Cardiac muscle cell (in vitro differentiated cells and primary cell): ENCODE measurements at places on chromosomes 7 and 10. TPM values are rescaled to one million over a fixed set of nuclear protein-coding genes. Genes with fewer than 3 reads are reported as not detected.

- no peak for DNase-seq
- H3K36me3 ChIP-seq, result peaks cover 11% of the 10 kb centered on the region
- H3K4me1 ChIP-seq, result peaks cover 36% of the 10 kb centered on the region
- peak overlapping the region; percentile 92 for H3K27ac ChIP-seq
- no peaks in the 10 kb centered on the region for H3K27me3 ChIP-seq
- no peak overlapping the region for H3K4me3 ChIP-seq
These were observed 3.2 kb upstream of the ZNF775 start for GRCh38 chr7:150375662-150376521.

GRCh38 chr7:75945297-75946168, 30.6 kb downstream of the POR start:
- DNase-seq, result peak; percentile 93
- no peak overlapping the region for H3K4me3 ChIP-seq
- H3K27me3 ChIP-seq, result no peaks in the 10 kb centered on the region
- H3K27ac ChIP-seq, result peak overlapping the region; percentile 66
- H3K36me3 ChIP-seq, result no peaks in the 10 kb centered on the region

GRCh38 chr10:119250641-119251314, 43.4 kb downstream of the GRK5 start:
- no peaks in the 10 kb centered on the region for H3K36me3 ChIP-seq
- H3K27ac ChIP-seq, result peak overlapping the region; percentile 68
- DNase-seq, result no peak

- no peaks in the 10 kb centered on the region for H3K36me3 ChIP-seq
- no peak overlapping the region for H3K27ac ChIP-seq
- H3K4me3 ChIP-seq, result no peak overlapping the region
- no peak for DNase-seq
- no peaks in the 10 kb centered on the region for H3K27me3 ChIP-seq
These were observed 58.1 kb upstream of the CTTNBP2 start for GRCh38 chr7:117931314-117931713.

DNA sequence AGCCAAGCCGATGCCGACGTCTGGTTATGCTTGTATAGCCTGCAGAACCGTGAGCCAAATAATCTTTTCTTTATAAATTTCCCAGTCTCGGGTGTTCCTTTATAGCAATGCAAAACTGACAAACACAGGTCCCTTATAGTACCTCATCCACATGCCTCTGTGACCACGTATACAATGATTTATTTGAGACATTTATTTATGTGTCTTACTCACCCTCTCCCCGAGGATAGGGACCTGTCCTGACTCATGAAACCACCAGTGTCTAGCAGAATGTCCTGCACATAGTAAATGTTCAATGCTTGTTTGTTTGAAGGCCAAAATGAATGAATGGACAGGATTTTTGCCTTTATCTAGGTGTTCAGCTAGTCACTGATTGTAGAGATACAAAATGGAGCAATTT, 147.9 kb upstream of the FZD8 start:
- H3K4me3 ChIP-seq, result no peak overlapping the region
- no peaks in the 10 kb centered on the region for H3K36me3 ChIP-seq

- H3K36me3 ChIP-seq, result no peaks in the 10 kb centered on the region
- H3K27me3 ChIP-seq, result no peaks in the 10 kb centered on the region
- H3K4me3 ChIP-seq, result no peak overlapping the region
- H3K4me1 ChIP-seq, result no peaks in the 10 kb centered on the region
These were observed 167.3 kb downstream of the CCDC3 start for GRCh38 chr10:12834116-12834665.

GRCh38 chr7:23443974-23444373, 26.3 kb downstream of the IGF2BP3 start:
- no peak for DNase-seq
- H3K4me3 ChIP-seq, result no peak overlapping the region
- no peaks in the 10 kb centered on the region for H3K36me3 ChIP-seq

GRCh38 chr7:134394056-134394455, 64.8 kb downstream of the AKR1B1 start:
- H3K27ac ChIP-seq, result no peak overlapping the region
- peak; percentile 3 for DNase-seq
- no peaks in the 10 kb centered on the region for H3K27me3 ChIP-seq
- no peaks in the 10 kb centered on the region for H3K4me1 ChIP-seq

DNA sequence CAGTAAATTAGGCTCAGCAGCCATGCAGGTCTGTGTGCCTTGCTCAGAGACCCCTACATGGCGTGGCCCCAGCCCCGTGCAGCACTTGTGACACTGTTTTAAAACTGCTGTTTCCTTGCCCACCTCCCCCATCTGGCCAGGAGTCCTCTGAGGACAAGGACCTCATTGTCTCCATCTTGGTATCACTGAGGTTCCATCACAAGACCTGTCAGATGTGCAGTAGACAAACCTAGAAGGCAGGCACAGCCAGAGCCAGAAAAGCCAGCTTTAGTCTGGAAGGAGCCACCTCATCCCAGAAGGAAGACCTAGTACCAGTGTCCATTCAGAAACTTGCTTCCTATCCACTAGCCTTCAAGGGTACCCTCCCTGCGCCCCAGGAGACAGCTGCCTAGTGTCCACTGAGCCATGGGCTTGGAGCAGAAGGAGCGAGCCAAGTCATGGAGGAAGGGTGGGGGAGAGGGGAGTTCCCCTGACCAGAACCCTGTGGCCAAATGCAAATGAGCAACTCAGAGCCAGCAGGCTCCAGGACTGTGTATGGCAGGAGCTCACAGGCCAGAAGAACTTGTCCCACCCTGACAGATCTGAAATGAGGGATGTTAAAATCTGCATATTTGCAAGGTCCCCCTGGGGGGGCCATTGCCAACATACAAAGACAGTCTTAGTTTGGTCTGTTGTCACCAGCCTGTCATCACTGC, 176.1 kb downstream of the SH3PXD2A start:
- H3K36me3 ChIP-seq, result no peaks in the 10 kb centered on the region
- DNase-seq, result no peak
- peaks cover 4% of the 10 kb centered on the region for H3K4me1 ChIP-seq
- H3K27me3 ChIP-seq, result no peaks in the 10 kb centered on the region

- no peaks in the 10 kb centered on the region for H3K4me1 ChIP-seq
- H3K4me3 ChIP-seq, result no peak overlapping the region
- H3K27me3 ChIP-seq, result no peaks in the 10 kb centered on the region
- no peak for DNase-seq
These were observed 430.4 kb downstream of the GRID1 start for GRCh38 chr10:85936161-85936560.

GRCh38 chr7:121796936-121797656, 75.9 kb upstream of the PTPRZ1 start:
- no peak for DNase-seq
- no peak overlapping the region for H3K4me3 ChIP-seq
- no peaks in the 10 kb centered on the region for H3K36me3 ChIP-seq

GRCh38 chr10:112815269-112816032, 134.6 kb upstream of the TCF7L2 start:
- no peak overlapping the region for H3K27ac ChIP-seq
- DNase-seq, result peak; percentile 58
- no peak overlapping the region for H3K4me3 ChIP-seq
- no peaks in the 10 kb centered on the region for H3K36me3 ChIP-seq
- no peaks in the 10 kb centered on the region for H3K27me3 ChIP-seq

GRCh38 chr10:73065441-73065840, 31.2 kb downstream of the P4HA1 start:
- DNase-seq, result no peak
- H3K27me3 ChIP-seq, result no peaks in the 10 kb centered on the region
- H3K36me3 ChIP-seq, result peaks cover 74% of the 10 kb centered on the region
- H3K4me1 ChIP-seq, result peaks cover 13% of the 10 kb centered on the region
- no peak overlapping the region for H3K27ac ChIP-seq

- H3K36me3 ChIP-seq, result no peaks in the 10 kb centered on the region
- peaks cover 47% of the 10 kb centered on the region for H3K4me1 ChIP-seq
- no peak overlapping the region for H3K4me3 ChIP-seq
- peak overlapping the region; percentile 60 for H3K27ac ChIP-seq
- H3K27me3 ChIP-seq, result no peaks in the 10 kb centered on the region
- no peak for DNase-seq
These were observed 151.8 kb upstream of the RHEB start for GRCh38 chr7:151671514-151671913.

DNA sequence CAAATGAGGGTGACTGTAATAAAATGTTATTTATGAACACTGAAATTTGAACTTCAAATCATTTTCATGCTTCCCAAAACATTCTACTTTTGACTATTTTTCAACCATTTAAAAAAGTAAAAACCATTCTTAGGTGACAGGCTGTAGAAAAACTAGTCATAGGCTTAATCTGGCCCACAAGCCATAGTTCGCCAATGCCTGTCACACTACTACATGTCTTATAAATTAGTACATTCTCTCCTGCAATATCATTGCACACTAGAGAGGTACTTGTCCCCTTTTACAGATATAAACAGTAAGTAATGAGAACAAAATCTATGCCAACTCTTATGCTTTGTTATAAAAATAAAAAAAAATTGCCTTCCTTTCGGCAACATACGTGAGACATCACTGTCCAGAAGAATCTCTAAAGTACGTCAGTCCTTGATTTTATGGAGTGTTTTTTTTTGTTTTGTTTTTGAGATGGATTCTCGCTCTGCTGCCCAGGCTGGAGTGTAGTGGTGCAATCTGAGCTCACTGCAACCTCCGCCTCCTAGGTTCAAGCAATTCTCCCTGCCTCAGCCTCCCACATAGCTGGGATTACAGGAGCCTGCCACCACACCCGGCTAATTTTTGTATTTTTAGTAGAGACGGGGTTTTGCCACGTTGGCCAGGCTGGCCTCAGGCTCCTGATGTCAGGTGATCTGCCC, 23.2 kb downstream of the UPF2 start:
- no peak overlapping the region for H3K4me3 ChIP-seq
- no peaks in the 10 kb centered on the region for H3K4me1 ChIP-seq
- H3K27ac ChIP-seq, result no peak overlapping the region
- DNase-seq, result no peak

DNA sequence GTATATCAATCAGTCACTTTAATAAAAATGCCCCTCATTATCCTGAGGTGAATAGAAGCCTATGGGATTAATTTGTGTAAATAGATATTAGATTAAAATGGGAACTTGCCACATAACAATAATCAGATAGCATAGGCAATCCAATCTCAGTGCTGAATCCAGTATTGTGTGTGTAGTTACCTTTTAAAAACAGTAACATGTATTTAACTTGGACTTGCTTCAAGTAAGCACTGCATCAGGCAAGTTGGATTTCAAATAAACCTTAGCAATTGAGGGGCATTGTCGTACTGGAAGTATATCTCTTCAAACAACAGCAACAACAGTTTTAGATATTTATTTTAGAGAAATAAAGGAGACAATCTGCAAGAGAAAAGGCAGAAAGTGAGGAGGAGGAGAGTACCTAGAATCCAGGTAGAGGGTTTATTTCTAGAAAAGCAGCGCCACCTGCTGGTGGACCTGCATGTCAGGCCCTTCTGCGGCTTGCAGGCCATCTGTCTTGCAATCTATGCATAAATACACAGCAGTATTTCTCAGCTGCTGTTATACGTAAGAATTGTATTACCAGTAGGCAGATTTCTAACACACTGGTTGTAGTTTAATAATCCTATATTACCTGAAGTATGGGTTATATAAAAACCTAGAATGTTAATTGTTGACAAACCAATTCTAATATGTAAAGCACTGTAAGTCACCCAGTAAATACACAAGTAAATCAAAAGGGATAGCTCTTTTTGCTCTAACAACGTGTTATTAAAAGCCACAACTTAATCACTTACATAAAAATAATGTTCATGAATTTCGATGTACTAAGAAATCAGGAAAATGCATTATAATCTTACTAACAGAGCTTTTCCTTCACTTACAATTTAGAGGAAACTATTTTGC, 652.8 kb downstream of the KCNMA1 start:
- no peak overlapping the region for H3K4me3 ChIP-seq
- peak; percentile 92 for DNase-seq
- no peak overlapping the region for H3K27ac ChIP-seq
- no peaks in the 10 kb centered on the region for H3K4me1 ChIP-seq
- no peaks in the 10 kb centered on the region for H3K27me3 ChIP-seq
- no peaks in the 10 kb centered on the region for H3K36me3 ChIP-seq

DNA sequence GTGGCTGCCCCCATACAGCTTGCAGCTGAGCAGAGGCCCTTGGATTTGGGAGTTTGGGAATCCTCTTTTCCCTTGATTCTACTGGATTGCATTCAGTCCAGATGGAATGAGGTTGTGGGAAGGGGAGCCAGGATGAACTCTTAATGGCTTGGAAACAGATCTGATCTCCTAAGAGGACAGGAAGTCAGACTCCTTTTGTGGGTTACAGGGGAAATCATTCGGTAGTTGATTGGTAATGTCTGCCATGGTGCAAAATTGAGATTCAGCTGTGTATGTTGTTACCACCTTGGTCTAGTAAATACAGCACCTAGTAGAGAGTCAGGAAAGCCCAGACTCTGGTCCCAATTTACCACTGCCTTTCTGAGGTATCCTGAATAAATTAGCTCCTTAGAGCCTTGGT, 144.2 kb upstream of the TNRC18 start:
- no peak for DNase-seq
- no peaks in the 10 kb centered on the region for H3K36me3 ChIP-seq
- H3K27ac ChIP-seq, result no peak overlapping the region
- no peaks in the 10 kb centered on the region for H3K4me1 ChIP-seq

DNA sequence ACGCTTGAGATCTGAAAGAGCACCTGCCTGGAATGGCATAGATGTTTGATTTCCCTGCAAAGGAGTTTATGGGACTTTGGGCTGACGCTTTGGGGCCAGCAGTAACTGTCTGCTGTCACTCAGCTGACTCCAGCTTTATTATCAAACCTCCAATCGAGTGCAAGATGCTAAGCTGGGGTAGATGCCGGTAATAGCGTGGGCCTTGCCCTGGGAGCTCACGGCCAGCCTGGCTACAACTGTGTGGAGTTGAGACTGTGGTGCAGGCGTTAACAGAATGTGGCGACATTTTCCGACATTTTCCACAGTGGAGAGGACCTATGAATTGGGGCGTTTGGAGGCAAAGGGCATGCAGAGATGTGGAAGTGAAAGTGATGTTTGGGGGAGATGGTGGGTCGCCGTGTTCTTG, 1.3 kb downstream of the CHST12 start:
- no peak for DNase-seq
- peak overlapping the region; percentile 88 for H3K4me3 ChIP-seq
- no peaks in the 10 kb centered on the region for H3K27me3 ChIP-seq
- no peaks in the 10 kb centered on the region for H3K36me3 ChIP-seq
- H3K4me1 ChIP-seq, result peaks cover 13% of the 10 kb centered on the region

GRCh38 chr10:10845185-10845584, 172.5 kb upstream of the CELF2 start:
- H3K27ac ChIP-seq, result no peak overlapping the region
- no peaks in the 10 kb centered on the region for H3K27me3 ChIP-seq
- H3K4me3 ChIP-seq, result no peak overlapping the region
- DNase-seq, result no peak
- H3K36me3 ChIP-seq, result no peaks in the 10 kb centered on the region

DNA sequence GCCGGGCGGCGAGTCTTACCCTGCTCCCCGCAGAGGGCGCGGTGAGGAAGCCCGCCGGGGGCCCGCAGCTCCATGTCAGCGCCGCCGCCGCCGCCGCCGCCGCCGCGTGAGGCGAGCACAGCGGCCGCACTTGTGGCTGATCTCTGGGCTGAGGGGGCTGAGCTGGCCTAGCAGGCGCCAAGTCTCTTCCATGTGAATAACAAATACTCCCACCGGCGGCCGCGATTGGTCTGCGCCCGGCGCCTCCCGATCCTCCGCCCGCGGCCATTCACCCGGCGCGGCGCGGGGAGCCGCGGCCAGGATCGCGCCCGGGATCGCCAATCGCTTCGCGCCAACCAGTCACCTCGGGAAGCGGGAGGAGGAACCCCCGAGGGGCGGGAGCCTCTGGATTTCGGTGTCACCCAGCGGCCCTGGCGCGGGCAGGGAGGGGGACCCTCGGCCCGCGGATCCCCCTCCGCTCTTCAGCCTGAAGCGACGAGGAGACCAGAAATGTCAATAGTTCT, at the start of gene GRM8:
Gene GRM8, minus strand, starts transcription at position 164 of the 503 bp plus-strand sequence.
- H3K27me3 ChIP-seq, result peaks cover 92% of the 10 kb centered on the region
- H3K27ac ChIP-seq, result no peak within 1 kb of the TSS
- H3K4me3 ChIP-seq, result peak within 1 kb of the TSS; percentile 39
- no peaks in the 10 kb centered on the region for H3K36me3 ChIP-seq

The PAX4 gene
- not detected in 2 replicates for total RNA-seq

The NMT2 gene
- 11.0 and 14.1 TPM in 2 replicates for total RNA-seq

The GSAP gene
- total RNA-seq, result 0.67 and 3.0 TPM in 2 replicates

The OR6V1 gene
- not detected in 2 replicates for total RNA-seq

The CPVL gene
- total RNA-seq, result 30.6 and 49.5 TPM in 2 replicates
